Melanocyte of skin (primary cell): ENCODE measurements at places on chromosomes 11 and 22. TPM values are rescaled to one million over a fixed set of nuclear protein-coding genes. Genes with fewer than 3 reads are reported as not detected.

The POTEH gene
- not detected in 2 replicates for total RNA-seq

The PLAAT4 gene
- total RNA-seq, result 7.3 and 13.4 TPM in 2 replicates

The PCNX3 gene
- total RNA-seq, result 30.3 and 34.9 TPM in 2 replicates

The CYB5R2 gene
- total RNA-seq, result 27.9 and 33.4 TPM in 2 replicates

The UPK3A gene
- not detected in 2 replicates for total RNA-seq
